Activated T-cell treated with anti-CD3 and anti-CD28 coated beads for 4 hours (primary cell): ENCODE measurements at places on chromosomes 11 and 22.

- no peak for DNase-seq
These were observed 35.1 kb downstream of the RRP8 start for GRCh38 chr11:6568191-6568918.

DNA sequence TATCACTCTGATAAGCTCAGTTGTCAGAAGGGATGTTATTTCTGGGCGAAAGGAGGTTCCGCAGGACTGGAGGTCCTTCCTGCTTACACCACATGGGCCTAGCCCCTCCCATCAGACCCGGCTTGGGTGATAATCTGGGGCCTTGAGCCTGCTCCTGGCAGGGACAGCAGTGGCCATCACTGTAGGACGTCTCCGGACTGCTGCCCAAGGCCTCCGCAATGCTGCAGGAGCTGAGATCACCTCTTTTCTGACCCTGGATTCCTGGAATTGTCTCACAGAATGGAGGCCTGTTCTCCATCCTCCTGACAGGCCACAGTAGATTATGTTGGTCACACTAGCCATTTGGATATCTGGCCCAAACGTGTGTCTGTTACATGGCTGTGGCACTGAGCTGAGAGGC, 9.2 kb upstream of the BIK start:
- no peak for DNase-seq

GRCh38 chr11:120441592-120441991, 70.0 kb upstream of the GRIK4 start:
- no peak for DNase-seq

- no peak for DNase-seq
These were observed 22.7 kb upstream of the RASD2 start for GRCh38 chr22:35517769-35518530.

DNA sequence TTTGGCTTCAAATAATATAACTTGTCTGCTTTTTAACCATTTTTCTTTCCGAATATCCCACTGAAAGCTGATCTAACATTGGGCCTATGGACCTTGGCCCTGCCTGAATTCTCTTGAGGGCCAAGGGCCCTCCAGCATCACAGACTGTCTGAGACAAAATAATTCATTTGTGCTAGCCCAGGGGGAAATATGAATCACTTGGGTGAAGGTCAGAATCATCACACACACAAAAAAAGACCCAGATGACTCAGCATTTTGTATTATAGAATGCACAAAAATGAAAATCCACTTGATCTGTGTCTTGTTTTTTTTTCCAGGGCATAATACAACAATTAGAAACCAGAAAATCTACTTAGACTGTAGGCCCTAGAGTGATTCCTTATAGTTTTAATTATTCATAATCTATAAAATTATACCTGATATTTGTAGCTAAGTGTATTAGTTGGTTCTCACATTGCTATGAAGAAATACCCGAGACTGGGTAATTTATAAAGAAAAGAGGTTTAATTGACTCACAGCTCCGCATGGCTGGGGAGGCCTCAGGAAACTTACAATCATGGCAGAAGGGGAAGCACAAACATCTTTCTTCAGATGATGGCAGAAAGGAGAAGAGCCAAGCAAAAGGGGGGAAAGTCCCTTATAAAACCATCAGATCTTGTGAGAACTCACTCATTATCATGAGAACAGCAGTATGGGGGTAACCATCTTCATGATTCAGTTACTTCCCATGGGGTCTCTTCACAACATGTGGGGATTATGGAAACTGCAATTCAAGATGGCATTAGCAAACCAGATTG, 15.6 kb upstream of the RDX start:
- no peak for DNase-seq

GRCh38 chr11:60169264-60169915, 13.5 kb downstream of the MS4A6A start:
- DNase-seq: no peak

- DNase-seq: no peak
These were observed 43.8 kb downstream of the INSC start for GRCh38 chr11:15158351-15159015.

- no peak for DNase-seq
These were observed 33.3 kb downstream of the SYT13 start for GRCh38 chr11:45252877-45253276.

DNA sequence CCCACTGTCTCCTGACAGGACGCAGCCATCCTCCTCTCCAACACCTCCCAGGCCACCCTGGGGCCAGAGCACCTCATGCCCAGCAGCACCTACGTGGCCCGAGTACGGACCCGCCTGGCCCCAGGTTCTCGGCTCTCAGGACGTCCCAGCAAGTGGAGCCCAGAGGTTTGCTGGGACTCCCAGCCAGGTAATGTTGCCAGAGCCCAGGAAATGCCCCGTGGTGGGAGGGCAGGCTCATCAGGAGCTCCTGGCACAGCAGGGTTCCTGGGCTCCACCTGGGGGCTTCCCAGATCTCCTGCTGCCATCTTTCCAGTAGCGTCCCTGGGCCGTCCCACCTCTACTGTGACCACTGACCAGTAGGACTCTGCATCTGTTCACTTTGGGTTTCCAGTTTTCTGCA, 16.2 kb downstream of the CSF2RB start:
- no peak for DNase-seq

DNA sequence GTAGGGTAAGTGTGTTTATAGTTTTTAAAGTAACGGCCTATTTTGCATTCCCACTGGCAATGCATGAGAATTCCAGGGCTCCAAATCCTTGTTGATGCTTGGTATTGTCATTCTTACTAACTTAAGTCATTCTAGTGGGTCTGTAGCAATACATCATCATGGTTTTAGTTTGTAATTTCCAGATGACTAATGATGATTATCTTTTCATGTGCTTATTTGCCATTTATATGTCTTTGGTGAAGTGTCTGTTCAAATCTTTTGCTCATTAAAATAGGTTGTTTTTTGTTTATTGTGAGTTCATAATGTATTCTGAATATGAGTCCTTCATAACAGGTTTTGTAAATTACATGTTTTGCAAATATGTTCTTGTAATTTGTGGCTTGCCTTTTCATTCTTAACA, 31.2 kb downstream of the MTMR3 start:
- DNase-seq: no peak

GRCh38 chr11:35681163-35681767, 18.7 kb downstream of the TRIM44 start:
- no peak for DNase-seq
